ENCODE measurements at places on chromosomes 1 and 21. TPM values are rescaled to one million over a fixed set of nuclear protein-coding genes. Genes with fewer than 3 reads are reported as not detected.

Gene SNRNP40
- 63.9 TPM for total RNA-seq

Gene PRDM15
- 5.7 TPM for total RNA-seq

Gene INTS7
- total RNA-seq = 32.7 TPM

Gene DNASE2B
- not detected for total RNA-seq

Gene LAMTOR5
- total RNA-seq = 20.4 TPM

Gene PLA2G2A
- not detected for total RNA-seq

Gene FAM110D
- total RNA-seq = 0.49 TPM

All from temporal lobe (tissue), 4 donors.